ENCODE measurements at places on chromosomes 1 and 21.

- no peak for DNase-seq
Observed at GRCh38 chr1:200883118-200883517, 10.3 kb downstream of the GPR25 start.

DNA sequence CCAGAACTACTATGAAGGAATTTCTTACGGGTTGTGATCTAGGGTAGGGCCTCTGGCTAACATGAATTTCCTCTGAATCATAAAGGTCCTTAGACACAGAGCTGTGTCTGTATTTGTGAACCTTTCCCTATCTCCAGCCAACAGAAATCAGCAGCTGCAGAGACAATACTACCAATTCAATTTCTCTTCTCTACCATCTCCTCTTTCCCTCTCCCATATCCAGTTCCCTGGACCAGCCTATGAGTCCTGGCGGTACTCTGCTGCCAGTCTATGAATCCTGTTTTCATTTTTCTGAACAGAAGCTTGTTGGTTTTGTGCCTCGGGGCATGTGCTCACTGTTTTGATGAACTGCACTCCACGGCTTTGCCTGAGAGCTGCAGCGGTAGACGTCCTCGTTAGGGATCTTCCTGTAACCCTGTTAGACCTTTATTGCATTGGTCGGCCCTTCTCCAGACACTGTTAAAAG, 458.0 kb upstream of the VAMP3 start:
- DNase-seq = no peak

DNA sequence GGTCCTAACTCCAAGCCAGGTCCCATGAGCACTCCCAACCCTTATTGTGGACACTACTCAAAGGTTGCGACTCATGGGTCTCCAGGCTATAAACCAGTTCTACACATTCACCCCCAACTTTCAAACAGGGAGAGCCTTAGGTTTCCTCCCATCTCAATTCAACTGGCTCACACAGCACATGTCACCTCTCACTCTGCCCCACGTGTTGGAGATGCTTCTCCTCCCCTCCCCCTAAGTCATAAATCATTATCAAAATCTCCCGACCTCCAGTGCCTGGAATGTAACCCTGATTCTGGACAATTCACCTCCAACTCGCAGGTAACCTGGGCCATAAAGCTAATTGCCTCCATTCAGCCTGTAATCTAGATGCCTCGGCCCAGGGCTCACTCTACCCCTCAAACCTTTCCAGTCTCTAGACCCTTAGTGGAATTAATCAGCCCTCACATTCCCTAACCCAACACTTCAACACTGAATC, 595 bp downstream of the AK2 start:
- DNase-seq = no peak

DNA sequence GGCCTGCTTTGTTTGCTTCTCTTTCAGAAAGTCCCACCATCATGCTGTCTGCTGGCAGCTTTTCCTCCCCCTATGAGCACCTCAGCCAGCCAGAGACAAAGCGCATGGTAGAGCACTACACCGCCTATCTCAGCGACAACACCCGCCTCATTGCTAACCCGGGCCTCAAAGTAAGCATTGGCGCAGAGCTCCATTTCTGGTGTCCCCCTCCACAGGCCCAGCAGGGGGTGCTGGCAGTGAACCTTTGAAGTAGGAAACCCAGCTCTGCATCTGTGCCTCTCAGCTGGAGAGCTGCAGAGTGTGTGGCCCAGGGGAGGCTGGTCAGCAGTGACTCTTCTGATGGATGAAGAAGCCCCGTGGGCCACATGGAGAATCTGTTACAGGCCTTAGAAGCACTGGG, 81.2 kb upstream of the RAVER2 start:
- DNase-seq = peak; percentile 41

GRCh38 chr1:10767282-10767681, 29.2 kb downstream of the CASZ1 start:
- DNase-seq = no peak

GRCh38 chr1:247966532-247967204, 1.6 kb downstream of the OR2AK2 start:
- DNase-seq = no peak

- no peak for DNase-seq
Observed at GRCh38 chr1:175009532-175009931, 9.8 kb downstream of the CACYBP start.

GRCh38 chr1:57494530-57495079, 70.7 kb upstream of the DAB1 start:
- DNase-seq = no peak

DNA sequence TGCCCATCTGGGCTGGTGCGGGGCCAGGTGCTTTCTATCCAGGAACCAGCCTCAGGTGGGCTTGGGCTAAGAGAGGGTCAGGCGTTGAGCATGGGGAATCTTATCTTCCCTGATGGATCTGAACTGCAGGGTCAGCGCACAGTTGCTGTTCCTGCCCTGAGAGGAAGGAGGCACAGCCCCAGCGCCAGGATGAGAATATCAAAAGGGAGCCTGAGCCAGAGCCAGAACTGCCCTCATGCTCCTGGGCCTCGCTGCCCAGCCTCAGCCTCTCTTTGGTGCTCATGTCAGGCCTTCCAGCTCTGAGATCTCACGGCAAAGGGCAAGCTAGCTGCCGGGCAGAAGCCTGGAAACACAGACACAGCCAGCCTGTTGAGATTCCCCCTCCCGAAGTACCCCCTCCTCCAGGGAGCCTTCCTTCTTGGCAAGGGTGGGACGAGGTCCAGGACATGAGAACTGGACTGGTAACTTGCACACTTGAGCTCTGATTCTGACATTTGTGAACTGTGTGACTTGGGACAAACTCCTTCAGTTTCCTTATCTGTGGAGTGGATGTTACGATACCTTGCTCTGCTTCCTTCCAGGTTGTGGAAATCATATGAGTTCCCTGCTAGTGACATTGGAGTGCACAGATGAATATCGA, 1.2 kb upstream of the LAD1 start:
- DNase-seq = no peak

- DNase-seq = peak; percentile 6
Observed at GRCh38 chr1:85494904-85495266, 29.9 kb upstream of the DDAH1 start.
